ENCODE measurements at places on chromosomes 1 and 21.

DNA sequence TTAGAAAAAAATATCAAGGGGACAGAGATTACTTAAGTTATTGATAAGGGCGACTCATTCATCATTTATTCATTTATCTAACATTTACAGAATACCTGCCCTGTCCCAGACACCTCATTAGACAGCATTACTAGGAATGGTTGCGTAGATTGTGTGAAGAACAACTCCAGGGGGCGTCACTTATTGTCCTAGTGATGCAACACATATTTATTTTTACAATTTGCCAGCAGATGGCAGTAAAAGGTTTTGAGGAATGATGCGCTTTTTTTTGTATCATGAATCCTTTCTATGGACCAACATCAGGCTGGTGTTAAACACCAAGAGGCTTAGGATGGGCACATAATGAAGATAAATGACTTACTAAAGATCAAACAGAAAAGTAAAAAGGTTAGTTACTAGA, 5.5 kb downstream of the NCAM2 start:
- DNase-seq: no peak

- DNase-seq: no peak
Measured at GRCh38 chr1:212412374-212412773, 2.3 kb downstream of the PACC1 start.

GRCh38 chr1:178004926-178005391, 35.1 kb upstream of the SEC16B start:
- no peak for DNase-seq

DNA sequence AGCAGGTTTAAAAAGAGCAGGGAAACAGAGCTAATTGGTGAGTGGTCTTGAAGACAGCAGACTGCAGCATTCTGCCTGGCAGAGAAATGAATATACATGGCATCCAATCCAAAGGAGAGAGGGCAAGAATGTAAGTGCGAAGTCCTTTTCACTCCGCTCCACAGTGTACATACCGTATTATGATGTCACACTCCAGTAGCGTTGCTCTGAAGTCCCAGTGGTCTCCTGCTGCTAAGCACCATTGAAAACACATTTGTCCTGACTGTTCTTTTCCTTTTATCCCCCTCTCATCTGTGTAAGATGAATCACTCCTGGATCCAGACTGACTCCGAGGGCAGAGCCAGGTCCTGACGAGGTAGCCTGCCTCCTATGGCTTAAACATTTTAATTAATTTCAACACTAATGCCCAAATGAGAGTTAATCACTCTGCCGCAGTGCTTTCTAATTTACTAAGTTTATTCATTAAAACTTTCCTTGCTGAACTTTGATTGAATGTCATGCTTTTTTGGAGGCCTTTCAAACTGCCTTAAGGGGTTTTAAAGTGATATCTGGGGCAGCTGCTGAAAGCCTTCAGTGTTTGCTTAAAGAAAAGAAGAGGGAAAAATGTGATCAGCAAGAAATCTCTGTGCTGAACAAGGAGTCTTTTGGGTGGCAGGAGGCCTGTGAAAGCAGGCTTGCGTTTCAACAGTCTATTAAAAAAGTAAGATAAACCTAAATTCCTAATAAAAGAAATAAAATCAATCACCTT, 227.2 kb downstream of the ATG4C start:
- DNase-seq: no peak

All from activated effector memory CD4-positive, alpha-beta T cell treated with Interleukin-2 at 50 U/mL for 16 hours (primary cell).